Fibroblast of the aortic adventitia (primary cell): ENCODE measurements at places on chromosomes 12 and 14. TPM values are rescaled to one million over a fixed set of nuclear protein-coding genes. Genes with fewer than 3 reads are reported as not detected.
A peak's percentile ranks its signal among the peaks of the same experiment; 100 is the strongest.

- peak; percentile 85 for DNase-seq
Measured at GRCh38 chr14:95545515-95546168, 10.8 kb downstream of the GLRX5 start.

DNA sequence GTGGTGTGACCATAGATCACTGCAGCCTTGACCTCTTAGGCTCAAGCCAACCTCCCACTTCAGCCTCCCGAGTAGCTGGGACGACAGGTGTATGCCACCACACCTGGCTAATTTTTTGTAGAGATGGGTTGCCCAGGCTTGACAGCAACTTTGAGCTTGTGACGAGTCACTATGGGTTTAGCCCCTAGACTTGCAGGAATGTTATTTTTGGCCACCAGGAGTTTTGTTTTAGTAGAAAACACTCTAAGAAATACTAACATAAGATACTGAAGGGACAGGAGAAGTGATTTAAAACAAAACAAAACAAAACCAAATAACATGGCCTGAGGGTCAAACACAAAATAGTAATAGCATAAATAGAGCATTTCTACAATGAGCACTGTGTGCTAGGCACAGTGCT lies 26.4 kb downstream of the SETD3 start:
- DNase-seq, result peak; percentile 30

GRCh38 chr12:132824053-132824452 lies 4.6 kb downstream of the GOLGA3 start:
- no peak for DNase-seq

PEBP1 gene
- 163 and 215 TPM in 2 replicates for total RNA-seq

CCDC196 gene
- not detected in 2 replicates for total RNA-seq

TPI1 gene
- 183 and 680 TPM in 2 replicates for total RNA-seq

- DNase-seq, result peak; percentile 22
Measured at GRCh38 chr14:64899958-64900357, 14.3 kb upstream of the CHURC1 start.
